ENCODE measurements at places on chromosomes 7 and 10.

- DNase-seq, result no peak
Observed at GRCh38 chr7:17195576-17195975, 102.9 kb upstream of the AHR start.

- DNase-seq, result peak; percentile 94
Observed at GRCh38 chr7:128387216-128388144, 22.3 kb downstream of the IMPDH1 start.

GRCh38 chr7:116871061-116871700 is 8.8 kb downstream of the CAPZA2 start:
- DNase-seq, result no peak

DNA sequence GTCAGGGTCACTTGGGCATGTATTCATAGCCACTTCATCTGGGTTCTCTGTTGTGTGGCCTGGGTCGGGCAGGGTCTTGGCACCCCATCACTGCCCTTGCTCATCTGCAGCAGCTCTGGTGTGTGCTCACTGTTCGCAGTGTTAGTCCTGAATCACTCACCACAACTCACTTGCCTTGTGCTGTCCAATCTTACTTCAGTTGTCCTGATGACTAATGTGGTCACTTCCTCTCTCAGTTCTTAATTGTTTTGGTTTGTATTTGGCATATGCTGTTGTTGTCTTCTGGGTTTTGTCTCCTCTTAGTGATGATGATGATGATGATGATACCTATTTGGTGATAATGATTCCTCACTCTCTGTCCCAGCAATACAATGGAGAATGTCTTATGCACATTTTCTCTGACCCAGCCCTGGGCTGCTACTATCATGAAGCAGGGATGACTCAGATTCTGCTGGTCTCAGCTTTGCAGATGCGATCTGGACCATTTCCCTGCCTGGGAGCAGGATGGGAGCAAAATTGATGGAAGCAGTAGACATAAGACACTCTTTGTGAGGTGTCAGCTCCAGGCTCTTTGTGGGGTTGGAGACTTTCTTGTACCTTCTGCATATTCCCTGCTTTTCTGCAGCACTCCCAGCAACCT is 17.0 kb downstream of the ADRA2A start:
- no peak for DNase-seq

- DNase-seq, result no peak
Observed at GRCh38 chr10:131618587-131619267, 282.1 kb upstream of the PPP2R2D start.
